Stimulated activated CD4-positive, alpha-beta T cell treated with anti-CD3 and anti-CD28 coated beads, Interleukin-1b, Interleukin-23, amount 100 ng/mL, for 4 hours (primary cell): ENCODE measurements at places on chromosomes 11 and 22.

DNA sequence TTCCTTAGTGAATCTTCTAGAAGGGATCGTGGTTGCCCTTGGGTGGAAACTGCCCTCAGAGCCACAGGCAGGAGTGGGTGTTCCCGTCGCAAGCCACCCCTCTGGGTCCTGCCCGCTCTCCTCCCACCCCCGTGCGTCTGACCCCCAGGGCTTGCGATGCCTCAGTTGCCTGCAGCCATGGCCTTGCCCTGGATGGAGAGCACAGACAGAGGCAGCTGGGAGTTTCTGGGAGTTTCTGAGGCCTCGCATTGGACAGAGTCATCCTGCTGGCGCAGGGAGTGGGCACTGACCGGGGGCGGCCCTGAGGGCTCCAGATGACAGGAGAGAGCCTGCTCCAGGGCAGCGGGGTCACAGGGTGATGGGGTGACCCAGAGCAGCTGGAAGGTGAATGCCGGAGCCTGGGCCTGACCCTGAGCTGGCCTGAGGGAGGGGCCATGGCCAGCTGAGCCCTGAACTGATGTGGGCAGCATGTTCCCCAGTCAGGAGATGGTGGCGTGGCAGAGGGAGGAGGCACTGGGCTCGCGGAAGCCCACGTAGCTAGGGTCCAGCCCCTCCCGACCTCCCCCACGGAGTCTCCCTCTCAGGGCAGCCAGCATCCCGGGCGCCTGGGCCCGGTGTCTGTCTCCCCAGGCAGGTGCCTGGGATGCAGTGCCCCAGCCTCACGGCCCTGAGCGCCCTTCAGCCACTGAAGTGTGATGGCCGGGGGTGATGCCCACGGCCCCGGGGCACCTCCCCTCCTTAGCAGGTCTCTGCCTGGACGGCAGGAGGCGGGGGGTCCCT is 1236.2 kb downstream of the BRD1 start:
- no peak for DNase-seq

DNA sequence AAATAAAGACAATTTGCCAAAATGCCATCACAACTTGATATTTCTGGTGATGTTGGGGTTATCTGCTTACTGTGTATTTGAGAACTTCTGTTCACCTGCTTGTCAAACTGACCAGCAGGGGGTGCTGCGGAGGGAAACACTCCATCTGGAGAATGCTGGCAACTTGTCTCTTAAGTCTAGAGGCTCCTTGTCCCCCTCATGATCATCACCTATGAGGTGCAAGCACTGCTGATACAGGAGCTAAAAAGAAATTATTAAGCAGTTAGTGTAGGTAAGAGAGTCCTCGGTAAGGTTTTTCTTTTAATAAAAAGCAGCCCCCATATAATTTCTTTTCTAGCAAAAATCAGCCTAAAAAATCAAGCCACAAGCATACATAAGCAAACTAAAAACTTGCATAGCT is 32.7 kb upstream of the GLYATL1B start:
- peak; percentile 77 for DNase-seq

- DNase-seq = no peak
Observed at GRCh38 chr11:110454609-110455008, 24.9 kb downstream of the FDX1 start.

GRCh38 chr11:65554057-65554818 is 3.9 kb downstream of the LTBP3 start:
- DNase-seq = no peak

DNA sequence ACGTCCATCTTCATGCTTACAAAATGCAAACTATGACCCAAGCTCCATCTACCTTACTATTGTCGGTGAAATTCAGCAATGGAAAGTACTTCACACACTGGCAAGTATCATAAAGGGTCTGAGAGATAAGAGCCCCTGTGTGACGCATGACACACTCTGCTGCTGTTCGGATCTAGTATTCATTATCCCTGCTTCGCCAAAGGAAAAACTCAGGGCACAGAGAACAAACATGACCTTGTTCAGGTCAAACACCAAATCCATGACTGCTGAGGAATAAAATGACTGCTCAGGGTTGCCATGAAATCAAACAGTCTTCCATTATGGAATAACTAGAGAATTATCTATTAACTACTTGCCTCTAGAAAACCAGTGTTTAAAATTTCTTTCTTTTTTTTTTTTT is 73.0 kb downstream of the MICAL3 start:
- no peak for DNase-seq

- DNase-seq = no peak
Observed at GRCh38 chr11:61155741-61156140, 5.5 kb downstream of the VPS37C start.

DNA sequence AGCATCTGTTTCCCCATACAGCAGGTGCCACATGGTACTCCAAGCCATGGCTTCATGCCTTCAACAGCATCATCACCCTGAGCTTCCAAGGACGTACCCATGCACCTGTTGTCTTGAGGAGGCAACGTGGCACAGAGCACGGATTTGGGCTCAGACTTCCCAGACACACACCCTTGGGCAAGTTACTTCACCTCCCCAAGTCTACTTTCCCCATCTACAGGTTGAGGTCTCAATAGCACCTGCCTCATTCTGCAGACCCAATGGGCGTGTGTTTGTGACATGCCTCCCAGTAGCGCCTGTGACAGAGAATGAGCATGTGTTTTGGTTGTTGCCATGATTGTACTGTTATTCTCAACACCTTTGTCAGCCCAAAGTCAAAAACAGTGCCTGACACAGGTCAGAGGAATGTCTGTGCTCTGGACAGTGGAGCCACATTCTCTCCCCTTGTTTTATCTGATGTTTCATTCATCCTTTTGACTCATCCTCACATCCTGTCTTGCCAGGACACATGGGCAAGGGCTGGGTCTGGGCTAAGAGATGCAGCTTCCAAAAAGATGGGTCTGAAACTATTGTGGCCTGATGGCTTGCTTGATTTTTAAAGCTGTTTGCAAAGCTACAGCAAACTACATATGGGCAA is 53.4 kb upstream of the CCND1 start:
- no peak for DNase-seq

GRCh38 chr11:8227156-8228152 is 36.2 kb downstream of the LMO1 start:
- DNase-seq = no peak

DNA sequence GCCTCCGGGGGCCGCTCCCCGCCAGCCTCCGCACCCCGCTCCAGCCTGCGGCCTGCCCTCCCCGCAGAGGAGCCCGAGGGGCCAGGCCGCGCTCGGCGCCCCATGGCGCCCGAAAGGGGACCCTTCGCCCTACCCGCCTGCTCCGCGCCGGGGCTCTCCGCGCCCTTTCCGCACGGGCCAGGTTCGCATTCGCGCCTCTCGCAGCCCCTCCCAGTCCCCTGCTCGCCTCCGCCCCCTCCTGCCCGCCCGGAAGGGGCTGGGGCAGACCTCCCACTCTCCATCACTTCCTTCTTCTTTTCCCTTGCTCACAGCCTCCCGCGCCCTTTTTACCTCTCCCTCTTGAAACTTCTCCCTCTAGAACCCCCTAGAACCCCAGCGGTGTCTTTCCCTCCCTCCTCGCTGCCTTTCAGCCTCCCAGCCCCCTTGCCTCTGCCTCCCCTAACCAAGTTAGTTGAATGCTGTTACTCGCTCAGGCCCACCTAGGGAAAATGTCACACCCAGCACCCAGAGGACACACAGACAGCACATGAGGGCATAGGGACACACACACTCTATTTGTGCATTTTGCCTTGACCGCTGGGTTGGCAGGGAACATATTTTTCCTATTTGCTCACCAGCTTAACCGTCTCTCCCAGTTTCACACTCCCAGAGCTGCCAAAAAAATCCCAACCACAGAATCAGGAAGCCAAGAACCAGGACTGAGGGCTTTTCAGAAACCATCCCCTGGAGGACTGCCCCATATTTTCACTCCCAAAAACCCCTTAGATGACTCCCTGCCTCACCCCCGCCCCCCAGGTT is at the start of gene SLC43A3:
Gene SLC43A3, minus strand, starts transcription at position 193 of the 798 bp plus-strand sequence. CDS start 949 bp downstream, outside the sequence.
- peak; percentile 73 for DNase-seq

GRCh38 chr11:92595052-92595451 is 370.4 kb downstream of the FAT3 start:
- DNase-seq = no peak

DNA sequence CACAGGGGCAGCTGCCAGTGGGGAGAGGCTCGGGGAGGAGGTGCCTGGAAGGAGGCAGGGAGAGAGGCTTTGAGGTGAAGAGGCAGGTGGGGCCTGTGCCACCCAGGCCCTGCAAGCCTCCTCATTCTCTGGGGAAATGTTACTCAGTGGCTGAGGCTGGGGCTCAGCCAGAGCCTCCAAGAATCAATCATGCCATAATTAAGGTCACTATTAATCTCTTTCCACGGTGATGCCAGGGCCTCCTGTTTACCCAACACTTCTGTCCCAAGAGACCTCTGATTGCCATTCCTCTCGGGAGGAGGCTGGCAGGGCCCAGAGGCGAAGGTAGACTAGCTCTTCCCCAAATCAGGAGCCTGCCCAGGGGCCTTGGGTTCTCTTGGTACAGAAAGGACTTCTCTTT is 38.4 kb downstream of the GDPD5 start:
- DNase-seq = no peak

DNA sequence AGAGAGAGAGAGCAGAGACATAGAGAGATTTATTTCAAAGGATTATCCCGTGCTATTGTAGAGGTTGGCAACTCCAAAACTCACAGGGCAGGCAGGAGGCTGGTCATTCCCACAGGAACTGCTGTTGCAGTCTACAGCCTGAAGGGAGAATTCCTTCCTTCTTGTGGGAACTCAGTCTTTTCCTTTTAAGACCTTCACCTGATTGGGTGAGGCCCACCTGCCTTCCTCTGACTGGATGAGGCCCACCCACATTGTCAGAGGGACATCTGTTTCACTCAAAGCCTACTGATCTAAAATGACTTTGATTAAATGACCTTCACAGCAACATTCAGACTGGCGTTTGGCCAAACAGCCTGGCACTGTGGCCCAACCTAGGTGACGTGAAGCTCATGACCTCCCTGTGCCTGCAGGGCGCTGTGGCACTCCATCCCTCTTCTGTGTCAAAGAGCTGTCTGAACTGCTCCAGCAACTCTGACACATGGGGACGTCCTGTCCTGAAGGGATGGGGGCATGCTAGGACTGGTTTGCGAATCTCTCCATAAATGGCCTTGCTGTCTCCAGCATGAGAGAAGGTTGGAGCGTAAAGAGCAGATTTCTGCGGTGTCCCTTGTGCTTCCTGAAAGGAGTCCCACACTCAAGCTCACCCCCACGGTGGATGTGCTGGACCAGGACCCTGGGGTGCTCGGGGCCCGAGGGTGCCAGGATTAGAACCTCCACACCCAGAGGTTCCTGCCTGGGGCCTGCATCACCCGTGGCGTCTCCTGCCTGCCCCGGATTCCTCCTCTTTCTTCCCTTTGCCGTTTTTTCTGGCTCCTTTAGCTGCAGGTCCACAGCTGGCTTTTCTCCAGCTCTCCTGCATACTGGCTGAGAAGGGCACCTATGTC is 20.7 kb downstream of the KRTAP5-5 start:
- DNase-seq = no peak

- no peak for DNase-seq
Observed at GRCh38 chr11:107696140-107696539, 15.7 kb downstream of the SLN start.

DNA sequence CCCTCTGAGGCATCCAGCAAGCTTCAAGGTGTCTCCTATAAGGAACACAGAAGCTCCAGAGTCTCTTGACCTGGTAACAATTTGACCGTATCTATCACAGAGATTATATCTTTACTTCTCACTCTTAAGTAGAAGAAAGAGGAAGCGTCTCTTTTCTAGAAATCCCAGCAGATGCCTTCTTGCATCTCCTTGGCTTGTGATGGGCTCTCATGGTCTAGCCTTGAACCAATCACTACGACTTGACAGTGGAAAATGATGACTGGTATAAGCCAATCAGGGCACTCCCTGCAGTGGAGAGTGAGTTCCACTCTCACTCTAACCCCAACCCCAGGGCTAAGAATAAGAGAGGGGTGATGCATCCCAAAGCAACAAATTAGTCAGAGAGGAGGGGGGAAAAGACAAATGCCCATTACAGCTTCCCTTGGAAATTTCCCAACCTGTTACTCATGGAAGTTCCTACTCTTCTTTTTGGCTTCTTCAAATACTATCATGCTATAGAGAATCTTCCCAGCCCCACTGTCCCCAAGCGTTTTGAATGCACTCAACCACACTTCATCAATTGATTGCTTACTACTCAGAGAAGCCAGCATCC is 293.5 kb downstream of the MN1 start:
- no peak for DNase-seq

- no peak for DNase-seq
Observed at GRCh38 chr11:101797335-101797734, 117.5 kb upstream of the CEP126 start.

- DNase-seq = no peak
Observed at GRCh38 chr22:35952576-35952975, 76.0 kb downstream of the RBFOX2 start.

DNA sequence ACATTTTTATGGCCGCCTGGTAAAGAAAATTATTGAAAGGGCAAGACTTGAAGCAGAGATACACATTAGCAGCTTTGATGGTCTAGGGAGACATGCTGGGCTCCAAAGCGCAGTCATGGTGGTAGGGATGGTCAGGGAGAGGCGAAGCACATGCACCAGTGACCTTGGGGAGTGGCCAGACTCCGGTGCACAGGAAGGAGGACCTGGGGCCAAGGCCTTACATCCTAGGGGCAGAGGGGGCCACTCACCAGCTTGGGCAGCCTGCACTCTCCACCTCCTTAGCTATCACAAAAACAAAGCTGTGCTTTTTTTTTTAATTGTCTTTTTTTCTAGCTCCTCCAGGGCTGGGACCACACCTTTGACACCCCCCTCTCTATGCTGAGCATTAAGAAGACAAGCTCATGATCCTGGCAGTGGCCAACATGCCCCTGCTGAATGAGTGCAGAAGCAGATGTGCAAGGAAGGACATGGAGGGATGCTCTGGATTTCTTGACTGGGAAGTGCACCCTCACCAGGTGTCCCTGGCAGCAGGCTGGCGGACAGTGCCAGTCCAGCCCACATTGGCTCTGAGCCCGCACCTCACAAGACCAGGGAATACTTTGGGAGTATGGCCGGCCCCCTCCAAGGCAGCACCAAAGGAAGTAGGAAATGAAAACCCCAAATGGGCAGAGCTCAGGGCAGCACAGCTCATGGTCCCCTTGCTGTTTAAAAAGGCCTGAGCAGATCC is 619.9 kb downstream of the TBC1D22A start:
- no peak for DNase-seq

- no peak for DNase-seq
Observed at GRCh38 chr11:134524896-134525845, 113.1 kb upstream of the B3GAT1 start.

GRCh38 chr22:21778705-21779363 is 43.2 kb upstream of the YPEL1 start:
- DNase-seq = no peak

GRCh38 chr11:63938479-63939396 is at the start of gene NAA40:
TSS of gene NAA40 (plus strand) at chr11:63939002. CDS start at chr11:63939097, 95 bp downstream.
- peak; percentile 88 for DNase-seq

- DNase-seq = peak; percentile 37
Observed at GRCh38 chr11:1336836-1337646, 27.6 kb upstream of the TOLLIP start.

DNA sequence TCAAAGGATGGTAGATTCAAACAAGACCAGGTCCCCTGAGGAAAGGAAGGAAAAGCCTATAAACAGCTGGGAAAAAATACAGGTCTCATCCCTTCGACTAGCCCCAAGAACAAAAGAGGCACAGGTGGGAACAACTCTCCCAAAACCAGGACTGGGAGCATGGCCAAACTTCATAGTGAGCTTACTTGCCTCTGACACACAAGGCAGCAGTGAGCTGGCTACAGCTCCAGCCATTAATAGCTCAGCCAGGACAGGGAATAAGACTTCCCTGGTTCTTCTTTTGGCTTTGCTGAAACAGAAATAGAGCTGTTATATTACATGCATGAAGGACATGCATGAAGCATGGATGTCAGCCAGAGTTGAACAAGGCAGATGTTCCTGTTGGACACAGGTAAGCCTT is at the start of gene OR10A2:
Gene OR10A2, plus strand, starts transcription at position 97 of the 400 bp plus-strand sequence. CDS start 6,698 bp downstream, outside the sequence.
- DNase-seq = no peak

GRCh38 chr11:78325274-78325781 is 92.3 kb downstream of the GAB2 start:
- peak; percentile 2 for DNase-seq
